Left renal cortex interstitium (tissue), 4 donors: ENCODE measurements at places on chromosomes 13 and 19. TPM values are rescaled to one million over a fixed set of nuclear protein-coding genes. Genes with fewer than 3 reads are reported as not detected.

The SERP2 gene
- 13.3 TPM for polyA plus RNA-seq

DNA sequence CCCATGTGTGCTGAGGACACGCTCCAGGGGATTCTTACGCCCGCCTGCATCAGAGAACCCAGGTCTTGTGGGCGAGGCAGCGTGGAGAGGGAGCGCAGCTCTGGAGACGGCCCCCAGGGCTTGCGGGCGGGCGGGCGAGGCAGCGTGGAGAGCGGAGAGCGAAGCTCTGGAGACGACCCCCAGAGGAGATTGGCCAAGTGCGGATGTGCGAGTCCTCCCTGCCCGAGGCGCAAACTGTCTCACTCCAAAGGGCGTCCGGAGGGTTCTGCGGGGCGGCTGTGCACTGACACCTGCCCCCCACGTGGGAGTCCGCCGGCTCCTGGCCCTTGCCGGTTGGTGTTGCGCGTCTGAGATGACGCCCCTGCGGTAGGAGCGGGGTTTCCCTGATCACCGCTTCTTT lies 39.8 kb downstream of the MCF2L start:
- DNase-seq: no peak

The NTN5 gene
- polyA plus RNA-seq: 0.45 TPM

DNA sequence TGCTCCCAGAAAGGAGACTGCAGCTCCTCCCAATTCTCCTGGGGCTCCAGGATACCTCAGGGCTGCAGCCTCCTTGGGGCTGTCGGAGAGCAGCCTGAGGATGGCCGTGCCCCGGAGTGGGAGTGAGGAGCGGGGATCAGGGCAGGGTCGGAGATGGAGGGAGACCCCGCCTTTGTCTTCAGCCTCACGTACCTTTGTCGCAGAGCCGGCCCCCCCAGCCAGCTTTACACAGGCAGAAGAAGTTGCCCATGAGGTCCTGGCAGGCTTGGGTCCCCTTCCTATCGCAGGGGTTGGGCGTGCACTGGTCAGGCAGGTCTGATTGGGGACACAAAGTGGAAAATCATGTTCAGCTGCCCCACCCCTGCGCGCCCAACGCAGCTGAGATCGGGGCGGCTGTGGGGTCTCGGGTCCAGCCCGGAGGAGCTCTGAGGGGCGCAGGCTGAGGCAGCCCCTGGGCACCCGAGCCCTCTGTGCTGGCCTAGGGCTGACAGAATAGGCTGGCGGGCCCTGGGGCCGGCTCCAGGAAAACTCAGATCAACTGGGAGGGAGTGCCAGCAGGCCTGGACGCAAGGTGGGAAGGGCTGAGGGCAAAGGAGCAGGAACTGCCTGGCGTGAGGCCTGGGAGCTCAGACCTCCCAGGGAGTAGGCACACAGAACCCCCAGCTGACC lies 24.2 kb downstream of the GAS6 start:
- no peak for DNase-seq

DNA sequence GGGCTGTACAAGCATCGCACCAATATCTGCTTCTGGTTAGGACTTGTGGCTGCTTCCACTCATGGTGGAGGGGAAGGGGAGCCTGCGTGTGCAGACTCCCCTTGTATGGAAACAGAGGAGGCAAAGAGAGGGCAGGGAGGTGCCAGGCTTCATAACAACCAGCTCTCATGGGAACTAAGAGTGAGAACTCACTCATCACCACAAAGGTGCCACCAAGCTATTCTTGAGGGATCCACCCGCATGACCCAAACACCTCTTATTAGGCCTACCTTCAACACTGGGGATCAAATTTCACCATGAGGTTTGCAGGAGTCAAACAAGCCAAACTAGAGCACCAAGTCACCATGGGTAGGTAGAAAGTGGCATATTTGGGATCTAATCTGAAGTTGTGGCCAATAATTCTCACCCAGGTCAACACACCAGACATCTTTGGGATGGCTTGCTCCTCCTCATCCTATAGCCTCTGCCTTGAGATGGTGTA lies 46.4 kb downstream of the RUBCNL start:
- DNase-seq: no peak

DNA sequence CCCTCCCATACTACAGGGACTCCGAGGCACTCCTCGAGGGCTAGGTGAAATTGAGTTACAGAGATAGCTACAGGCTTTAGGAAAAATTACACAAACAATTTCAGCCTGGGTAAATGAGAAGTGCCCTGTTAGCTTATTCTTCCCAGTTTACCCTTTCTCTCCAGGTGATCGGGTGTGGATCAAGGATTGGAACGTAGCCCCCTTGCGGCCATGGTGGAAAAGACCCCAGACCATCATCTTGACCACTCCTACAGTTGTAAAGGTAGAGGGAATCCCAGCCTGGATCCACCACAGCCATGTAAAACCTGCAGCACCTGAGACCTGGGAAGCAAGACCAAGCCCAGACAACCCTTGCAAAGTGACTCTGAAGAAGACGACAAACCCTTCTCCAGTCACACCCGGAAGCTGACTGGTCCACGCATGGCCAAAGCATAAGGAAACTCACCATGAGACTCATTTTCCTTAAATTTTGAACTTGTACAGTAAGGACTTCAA lies 600.6 kb downstream of the UQCRFS1 start:
- DNase-seq: no peak

DNA sequence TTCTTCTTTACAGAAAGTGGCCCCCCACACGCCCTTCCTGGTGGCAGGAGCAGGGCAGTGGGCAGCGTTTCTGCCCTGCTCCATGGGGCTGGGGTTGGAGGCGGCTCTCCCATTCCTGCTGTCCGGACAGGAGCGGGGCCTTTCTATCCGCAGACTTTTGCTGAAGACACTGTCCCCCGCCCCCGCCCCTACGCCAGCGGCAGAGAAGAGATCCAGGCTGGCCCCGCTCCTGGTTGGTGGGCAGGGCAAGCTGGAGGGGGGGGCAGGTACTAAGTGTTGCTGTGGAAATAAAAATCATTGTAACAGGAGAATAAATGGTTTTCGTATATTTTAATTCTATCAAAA lies 81.7 kb downstream of the ZNF429 start:
- DNase-seq: no peak

- no peak for DNase-seq
Observed at GRCh38 chr19:57334191-57334590, 13.9 kb downstream of the ZNF543 start.

The IFNL1 gene
- not detected for polyA plus RNA-seq

The ZNF563 gene
- 4.6 TPM for polyA plus RNA-seq

The IGLON5 gene
- 4.0 TPM for polyA plus RNA-seq

DNA sequence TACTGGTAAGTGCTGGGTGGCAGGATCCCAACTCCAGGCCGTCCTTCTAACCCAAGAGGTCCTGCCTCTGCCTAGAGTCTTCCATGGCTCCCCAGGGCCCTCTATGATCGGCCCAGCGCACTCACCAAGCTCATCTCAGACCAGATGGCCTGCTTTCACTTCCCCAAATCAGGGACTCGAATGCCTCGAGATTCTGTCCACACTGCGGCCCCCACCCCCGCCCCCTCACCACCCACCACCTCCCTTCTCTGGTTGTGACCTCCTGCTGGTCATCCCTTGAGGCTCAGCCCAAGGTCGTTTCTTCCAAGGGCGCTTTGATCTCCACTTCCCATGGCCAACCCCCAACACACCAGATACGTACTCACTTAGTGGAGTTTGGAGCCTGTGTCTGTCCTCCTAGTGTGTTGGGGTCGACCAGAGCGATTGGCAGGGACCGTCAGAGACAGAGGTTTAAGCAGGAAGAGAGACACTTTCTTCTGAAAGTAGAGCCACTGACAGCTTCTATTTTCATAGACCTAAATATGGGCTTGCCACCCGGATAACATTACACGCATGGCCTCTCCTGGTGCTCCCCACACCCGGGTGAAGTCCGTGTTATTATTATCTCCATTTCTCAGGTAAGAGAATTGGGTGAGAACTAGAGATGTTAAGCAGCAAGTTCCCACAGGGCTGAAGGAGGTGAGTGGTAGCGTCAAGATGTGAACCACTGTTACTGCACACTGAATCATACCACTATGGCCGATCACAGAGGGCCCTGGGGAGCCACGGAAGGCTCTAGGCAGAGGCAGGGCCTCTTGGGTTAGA lies at the start of gene FCER2:
TSS of gene FCER2 (minus strand) at position 478 of the 804 bp plus-strand sequence. CDS start 2,371 bp downstream, outside the sequence.
- no peak for DNase-seq

The AMER2 gene
- polyA plus RNA-seq: 0.23 TPM

DNA sequence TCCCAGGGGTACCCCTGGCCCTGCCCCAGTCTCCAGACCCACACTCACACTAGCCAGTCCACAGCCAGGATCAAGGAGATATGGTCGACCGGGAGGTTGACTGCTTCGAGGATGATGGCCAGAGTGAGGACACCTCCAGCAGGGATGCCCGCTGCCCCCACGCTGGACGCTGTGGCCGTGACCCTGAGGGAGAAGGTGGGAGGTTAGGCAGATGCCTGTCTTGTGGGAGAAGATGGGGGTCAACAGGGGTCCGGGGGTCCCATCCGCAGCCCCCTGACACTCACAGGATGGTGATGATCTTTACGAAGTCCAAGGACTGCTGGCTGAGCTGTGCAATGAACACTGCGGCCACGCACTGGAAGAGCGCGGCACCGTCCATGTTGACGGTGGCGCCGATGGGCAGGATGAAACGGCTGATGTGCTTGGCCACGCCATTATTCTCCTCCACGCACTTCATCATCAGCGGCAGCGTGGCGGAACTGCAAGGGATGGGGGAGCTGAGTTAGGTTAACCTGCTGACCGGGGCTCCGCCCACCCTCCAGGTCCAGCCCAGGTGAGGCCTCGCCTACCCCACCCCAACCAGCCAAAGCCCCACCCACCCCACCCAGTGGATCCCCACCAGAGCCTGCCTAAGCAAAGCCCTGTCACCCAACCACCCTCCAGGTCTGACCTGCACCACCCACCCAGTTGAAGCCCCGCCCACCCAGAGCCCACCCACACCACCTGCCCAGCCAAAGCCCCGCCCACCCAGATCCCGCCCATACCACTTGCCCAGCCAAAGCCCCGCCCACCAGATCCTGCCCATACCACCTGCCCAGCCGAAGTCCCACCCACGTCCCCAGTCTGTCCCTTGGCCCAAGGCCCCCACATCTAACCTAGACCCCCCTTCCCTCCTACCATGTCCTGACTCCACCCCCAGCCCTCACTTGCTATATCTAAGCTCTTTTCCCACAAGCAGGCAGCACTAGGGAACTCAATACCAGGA lies 11.2 kb downstream of the SLC1A5 start:
- DNase-seq: no peak
